ENCODE measurements at places on chromosomes 3 and 15. TPM values are rescaled to one million over a fixed set of nuclear protein-coding genes. Genes with fewer than 3 reads are reported as not detected.

Gene DUOXA1
- 0.30 TPM for total RNA-seq

Gene ITIH3
- total RNA-seq, result 0.15 TPM

Gene CD96
- not detected for total RNA-seq

Gene CTXN2
- not detected for total RNA-seq

Gene ONECUT1
- 0.27 TPM for total RNA-seq

Gene AHSG
- total RNA-seq, result not detected

Gene CPLX3
- total RNA-seq, result not detected

Gene LRRC31
- not detected for total RNA-seq

Gene PTPRG
- total RNA-seq, result 2.5 TPM

Gene ALPK3
- total RNA-seq, result 0.07 TPM

Gene SCN5A
- 0.89 TPM for total RNA-seq

Gene CORO2B
- 3.6 TPM for total RNA-seq

Gene TJP1
- 57.8 TPM for total RNA-seq

Gene SLC6A1
- not detected for total RNA-seq

Gene GOLGA6D
- not detected for total RNA-seq

Gene USP4
- 13.9 TPM for total RNA-seq

Gene SPSB4
- total RNA-seq, result 0.20 TPM

Gene SPATA12
- 0.29 TPM for total RNA-seq

Gene CIDEC
- 76.8 TPM for total RNA-seq

Gene CHRFAM7A
- 4.4 TPM for total RNA-seq

Gene KNSTRN
- 46.8 TPM for total RNA-seq

Gene SMAD6
- total RNA-seq, result 25.5 TPM

Gene MESP2
- total RNA-seq, result 0.52 TPM

Gene CFAP91
- total RNA-seq, result 0.24 TPM

Gene ETV5
- total RNA-seq, result 24.5 TPM

Gene VGLL3
- total RNA-seq, result 10.7 TPM

Gene MUC13
- total RNA-seq, result 7.0 TPM

Gene SLC9C1
- total RNA-seq, result not detected

Gene HRG
- not detected for total RNA-seq

Gene PRR20G
- total RNA-seq, result 2.8 TPM

Gene TGM5
- total RNA-seq, result not detected

Gene C3orf70
- total RNA-seq, result 0.21 TPM

Gene PSTPIP1
- total RNA-seq, result not detected

Gene TLNRD1
- total RNA-seq, result 17.8 TPM

Gene SCN11A
- 0.01 TPM for total RNA-seq

Gene KBTBD13
- not detected for total RNA-seq

Gene CYP8B1
- total RNA-seq, result not detected
